ENCODE measurements at places on chromosomes 1 and 21. TPM values are rescaled to one million over a fixed set of nuclear protein-coding genes. Genes with fewer than 3 reads are reported as not detected.

Gene BMP8B
- not detected for total RNA-seq

Gene COL6A1
- 242 TPM for total RNA-seq

Gene NBPF11
- total RNA-seq: 4.0 TPM

Gene TPTE
- not detected for total RNA-seq

Gene SPRR2F
- not detected for total RNA-seq

Gene C1orf141
- total RNA-seq: not detected

Gene OLFML2B
- 16.8 TPM for total RNA-seq

Gene DIO1
- total RNA-seq: not detected

Gene PERM1
- total RNA-seq: 0.12 TPM

Gene LRRN2
- 0.12 TPM for total RNA-seq

Gene PLEKHN1
- total RNA-seq: under 0.01 TPM

Gene OR14K1
- total RNA-seq: not detected

Gene LAMC2
- 7.0 TPM for total RNA-seq

Gene CDA
- total RNA-seq: 0.38 TPM

Gene ILF2
- 196 TPM for total RNA-seq

Gene FAM72D
- 0.68 TPM for total RNA-seq

Gene CRYBG2
- not detected for total RNA-seq

Gene PLPPR5
- not detected for total RNA-seq

Gene PAQR6
- total RNA-seq: 0.12 TPM

Gene RGS13
- total RNA-seq: not detected

Gene CR1L
- total RNA-seq: not detected

Data from smooth muscle cell of the coronary artery (primary cell).